ENCODE measurements at places on chromosomes 1 and 21.
A peak's percentile ranks its signal among the peaks of the same experiment; 100 is the strongest.

DNA sequence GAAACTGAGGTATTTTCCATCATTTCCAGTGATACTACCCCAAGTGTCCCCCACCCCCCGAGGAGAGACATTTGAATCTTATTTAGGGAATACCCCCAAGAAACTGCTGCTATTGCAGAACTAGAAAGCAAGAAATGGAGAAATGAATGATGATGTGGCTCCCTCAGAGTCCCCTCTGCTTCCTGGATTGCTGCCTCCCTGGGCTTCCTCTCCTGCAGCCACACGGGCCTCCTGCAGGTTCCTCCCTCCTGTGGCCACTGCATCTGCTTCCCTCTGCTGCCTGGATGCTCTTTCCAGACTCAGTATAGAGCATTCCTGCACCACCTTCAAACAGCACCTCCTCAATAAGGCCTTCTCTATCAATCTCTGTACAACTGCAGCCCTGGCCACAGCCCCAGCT is 69.3 kb downstream of the SLC25A24 start:
- DNase-seq = no peak

DNA sequence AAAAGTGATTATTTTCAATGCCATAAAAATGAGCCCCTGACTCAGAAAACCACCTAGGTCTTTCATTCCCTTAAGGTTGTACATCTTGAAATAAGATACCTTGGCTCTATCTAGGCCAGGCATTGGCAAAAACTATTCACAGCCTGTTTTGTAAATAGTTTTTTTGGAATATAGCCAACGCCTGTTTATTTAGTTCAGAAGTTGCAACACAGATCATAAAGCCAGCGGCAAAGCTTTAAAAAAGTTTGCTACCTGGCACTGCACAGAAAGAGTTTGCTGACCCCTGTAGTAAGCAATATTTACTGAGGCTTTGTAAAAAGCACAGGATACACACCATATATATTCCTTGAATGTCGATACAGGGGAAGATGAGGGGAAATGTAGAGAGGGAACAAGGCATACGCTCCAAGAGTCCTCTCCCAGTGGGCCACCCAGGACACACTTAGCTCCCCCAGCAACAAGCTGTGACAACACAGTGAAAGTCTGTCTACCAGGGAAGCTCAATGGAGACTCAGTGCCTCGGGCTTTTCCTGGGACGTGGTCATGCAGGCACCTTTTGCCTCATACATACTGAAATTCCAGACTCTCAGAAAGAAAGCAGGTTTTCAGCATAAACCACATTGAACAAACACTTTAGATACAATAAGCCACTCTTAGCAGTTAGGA is 20.5 kb downstream of the TARBP1 start:
- no peak for DNase-seq

DNA sequence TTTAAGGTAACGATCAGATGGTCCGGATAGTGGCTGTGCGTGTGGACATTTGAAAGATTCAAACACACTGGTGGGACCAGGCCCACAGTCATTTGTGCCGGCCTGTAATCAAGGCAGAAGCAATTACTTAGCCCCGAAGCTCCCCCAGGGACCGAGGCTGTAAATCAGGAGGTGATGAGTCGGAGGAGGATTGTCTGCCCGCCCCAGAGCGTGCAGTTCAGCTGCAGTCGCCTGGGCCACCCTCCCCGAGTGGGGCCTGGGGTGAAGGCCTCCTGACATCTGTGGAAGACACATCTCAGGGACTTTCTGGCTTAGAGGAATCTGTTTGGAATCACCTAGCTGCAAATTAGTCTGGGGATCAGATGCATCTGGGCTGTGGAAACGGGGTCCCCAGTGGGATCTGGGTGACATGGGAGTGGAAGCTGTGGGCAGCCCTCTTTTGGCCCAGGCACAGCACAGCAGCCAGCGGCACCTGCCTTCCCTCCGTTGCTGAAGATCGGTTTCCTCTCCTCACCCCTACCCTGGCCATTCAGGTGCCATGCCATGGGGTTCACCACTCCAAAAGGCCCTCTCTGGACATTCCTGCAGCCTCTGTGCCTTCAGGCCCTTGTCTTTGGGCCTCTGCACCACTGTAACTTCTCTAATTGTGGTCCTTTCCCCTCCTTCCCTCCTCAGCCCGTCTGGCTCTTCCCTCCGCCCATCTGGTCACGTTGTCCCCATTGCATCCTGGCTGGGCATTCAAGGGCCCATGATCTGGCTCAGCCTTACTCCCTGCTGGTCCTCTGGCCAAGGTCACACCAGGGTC is 25.7 kb downstream of the LHX4 start:
- no peak for DNase-seq

- DNase-seq = no peak
Observed at GRCh38 chr1:14267991-14268390, 330.5 kb upstream of the KAZN start.

DNA sequence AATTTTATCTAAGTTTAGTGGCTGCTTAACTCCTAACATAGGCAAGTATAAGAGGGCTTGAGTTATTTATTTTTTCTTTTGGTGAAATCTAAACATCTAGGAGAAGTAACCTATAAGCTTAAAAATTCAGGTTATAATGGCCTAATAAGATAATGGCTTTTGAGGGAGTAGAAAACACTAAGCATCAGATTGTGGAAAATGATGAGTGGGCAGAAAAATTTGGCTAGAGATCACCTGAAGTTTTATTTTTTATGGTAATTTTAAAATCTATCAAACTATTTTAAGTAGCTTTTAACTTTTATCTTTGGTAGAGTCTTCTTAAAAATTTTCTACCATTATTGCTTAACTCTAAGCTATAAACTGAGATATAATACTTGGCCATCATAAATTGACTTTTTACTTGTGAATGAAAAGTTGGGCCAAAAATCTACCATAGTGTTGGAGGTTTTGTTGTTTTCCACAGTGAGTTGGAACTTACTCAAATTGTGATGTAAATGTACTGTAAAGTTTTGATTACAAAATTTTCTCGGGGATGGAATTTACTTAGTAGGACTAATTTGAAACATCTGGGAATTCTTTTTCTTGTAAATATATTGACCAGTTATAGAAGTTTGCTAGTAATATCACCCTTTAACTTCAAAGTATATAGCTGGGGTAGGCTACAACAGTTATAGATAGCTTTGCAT is 63.9 kb downstream of the USP25 start:
- no peak for DNase-seq

DNA sequence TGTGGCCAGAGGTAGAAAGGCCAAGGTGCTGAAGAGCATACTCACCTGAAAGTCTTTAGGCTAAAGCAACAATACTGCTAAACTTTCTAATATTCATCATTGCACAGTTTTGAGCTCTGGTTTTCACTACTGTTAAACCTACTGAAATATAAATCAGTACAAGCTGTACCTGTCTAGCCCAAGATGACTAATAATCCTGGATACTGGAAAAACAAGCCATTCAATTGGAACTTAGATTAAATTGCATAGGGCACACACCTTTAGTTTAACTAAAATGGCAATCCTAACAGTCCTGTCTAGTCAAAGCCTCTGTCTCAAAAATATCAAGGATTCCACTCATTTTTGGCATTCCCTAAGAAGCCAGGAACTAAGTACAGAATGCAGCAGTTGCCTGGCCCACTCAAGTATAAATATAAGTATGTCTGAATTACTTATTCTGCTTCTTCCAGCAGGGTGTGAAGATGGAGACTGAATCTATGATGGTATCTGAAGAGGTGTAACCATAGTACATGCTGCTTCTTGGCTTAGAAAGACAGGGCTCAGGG is 3.1 kb downstream of the CHML start:
- DNase-seq = no peak

GRCh38 chr1:230426246-230427093 is at the start of gene PGBD5:
TSS of gene PGBD5 (minus strand) at chr1:230426332. CDS start at chr1:230425928, 404 bp downstream.
- DNase-seq = no peak

DNA sequence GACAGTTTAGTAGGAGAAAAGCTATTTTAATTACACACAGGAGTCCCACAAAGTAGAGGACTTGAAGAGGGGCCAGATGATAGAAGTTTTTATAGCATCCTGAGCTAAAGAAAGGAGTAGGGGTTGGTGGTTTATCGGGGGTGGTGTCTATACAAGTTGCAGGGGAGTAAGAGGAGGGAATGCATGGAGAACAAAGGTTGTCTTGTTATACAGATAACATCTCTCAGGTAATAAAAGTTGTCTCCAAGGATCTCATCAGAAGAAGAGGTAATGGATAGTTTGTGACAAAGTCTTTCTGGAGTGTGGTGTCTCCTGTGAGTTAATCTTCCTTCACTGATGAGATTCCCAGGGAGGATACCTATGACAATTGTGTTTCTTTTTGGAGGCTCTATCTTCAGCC is 23.4 kb upstream of the NUF2 start:
- DNase-seq = no peak

- DNase-seq = peak; percentile 41
Observed at GRCh38 chr1:170461762-170462384, 70.1 kb upstream of the GORAB start.

GRCh38 chr1:220927442-220927841 is 48.2 kb downstream of the HLX start:
- no peak for DNase-seq

GRCh38 chr1:154608397-154609270 is 648 bp upstream of the ADAR start:
- DNase-seq = no peak

- DNase-seq = no peak
Observed at GRCh38 chr1:8164670-8165069, 138.6 kb upstream of the ERRFI1 start.

GRCh38 chr1:209595599-209596285 is 12.2 kb downstream of the CAMK1G start:
- no peak for DNase-seq

DNA sequence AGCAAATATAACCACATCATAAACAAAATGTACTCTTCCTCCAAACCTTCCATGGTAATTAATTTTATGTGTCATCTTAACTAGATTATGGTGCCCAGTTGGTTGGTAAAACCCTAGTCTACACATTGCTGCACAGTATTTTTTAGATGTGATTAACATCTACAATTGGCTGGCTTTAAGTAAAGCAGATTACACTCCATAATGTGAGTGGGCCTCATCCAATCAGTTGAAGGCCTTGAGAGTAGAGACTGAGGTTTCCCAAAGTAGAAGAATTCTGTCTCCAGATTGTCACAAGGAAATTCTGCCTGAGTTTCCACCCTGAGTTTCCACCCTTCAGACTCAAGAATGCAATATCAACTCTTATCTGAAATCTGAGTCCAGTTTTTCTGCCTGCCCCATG is 128.4 kb upstream of the USP25 start:
- no peak for DNase-seq

GRCh38 chr1:62355095-62355494 is 35.9 kb upstream of the KANK4 start:
- DNase-seq = no peak

GRCh38 chr1:247366926-247367645 is 35.4 kb upstream of the ZNF496 start:
- DNase-seq = no peak

DNA sequence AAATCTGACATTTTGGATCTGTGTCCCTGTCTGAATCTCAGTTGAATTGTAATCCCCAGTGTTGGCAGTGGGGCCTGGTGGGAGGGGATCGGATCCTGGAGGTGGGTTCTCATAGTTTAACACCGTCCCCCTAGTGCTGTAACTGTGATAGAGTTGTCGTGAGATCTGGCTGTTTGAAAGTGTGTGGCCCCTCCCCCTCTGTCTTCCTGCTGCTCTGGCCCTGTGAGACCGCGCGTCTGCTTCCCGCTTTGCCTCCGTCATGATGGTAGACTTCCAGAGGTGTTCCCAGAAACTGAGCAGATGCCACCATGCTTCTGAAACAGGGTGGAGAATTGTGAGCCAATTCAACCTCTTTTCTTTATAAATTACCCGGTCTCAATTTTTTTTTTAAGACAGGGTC is 25.0 kb downstream of the AGPAT3 start:
- DNase-seq = no peak

DNA sequence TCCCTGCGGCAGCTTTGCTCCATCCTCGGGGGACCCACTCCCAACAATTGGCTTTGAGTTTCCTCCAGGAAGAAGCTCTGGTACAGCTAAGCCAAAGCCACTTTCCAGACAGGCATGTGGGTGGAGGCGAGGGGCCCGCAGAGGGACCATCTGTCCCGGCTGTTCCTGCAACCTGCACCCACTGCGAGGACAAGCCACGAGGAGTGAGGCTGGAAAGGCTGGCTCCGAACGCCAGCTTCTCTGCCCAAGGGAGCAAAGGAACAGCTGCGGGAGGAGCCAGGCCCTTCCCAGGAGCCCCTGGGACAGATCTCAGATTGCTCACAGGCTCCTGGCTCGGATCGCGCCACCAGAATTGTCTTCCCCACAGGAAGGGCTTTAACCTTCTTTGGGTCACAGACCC is 28.3 kb upstream of the PEF1 start:
- no peak for DNase-seq

- DNase-seq = no peak
Observed at GRCh38 chr21:31186916-31187315, 148.6 kb upstream of the KRTAP19-8 start.

- DNase-seq = no peak
Observed at GRCh38 chr1:173414136-173414535, 63.0 kb upstream of the PRDX6 start.

GRCh38 chr1:152519851-152520250 is 5.6 kb downstream of the CRCT1 start:
- DNase-seq = no peak

GRCh38 chr1:111441573-111442192 is 7.4 kb downstream of the WDR77 start:
- DNase-seq = no peak

DNA sequence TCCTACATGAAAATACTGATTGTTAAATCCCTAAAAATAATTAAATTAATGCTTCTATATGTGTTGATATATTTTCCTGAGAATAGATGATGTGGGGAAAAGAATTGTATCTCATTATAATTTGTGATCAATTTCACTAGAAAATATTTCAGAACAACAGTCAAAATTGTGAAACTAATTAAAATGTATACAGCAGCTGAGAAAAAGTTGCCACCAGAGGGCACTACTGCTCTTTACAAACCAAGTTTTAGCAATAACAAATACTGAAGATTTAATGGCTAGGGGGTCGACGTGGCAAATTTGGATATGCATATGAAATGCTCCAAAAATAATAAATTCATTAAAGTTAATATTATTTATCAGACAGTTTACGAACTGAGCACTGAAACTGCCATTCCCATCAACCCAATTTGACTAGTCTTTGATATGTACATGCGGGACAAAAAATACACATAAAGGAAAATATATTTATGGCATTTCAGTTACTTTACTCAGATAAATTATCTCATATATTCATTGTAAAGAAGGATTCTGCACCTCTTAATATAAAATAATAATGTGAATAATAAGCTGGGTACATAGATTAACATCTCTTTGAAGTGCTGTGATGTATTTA is 96.3 kb upstream of the TMPRSS15 start:
- DNase-seq = peak; percentile 4
